Left colon (tissue), 2 donors: ENCODE measurements at places on chromosomes 1 and 21.

GRCh38 chr1:149845416-149845815 is 54.0 kb upstream of the BOLA1 start:
- DNase-seq: no peak

DNA sequence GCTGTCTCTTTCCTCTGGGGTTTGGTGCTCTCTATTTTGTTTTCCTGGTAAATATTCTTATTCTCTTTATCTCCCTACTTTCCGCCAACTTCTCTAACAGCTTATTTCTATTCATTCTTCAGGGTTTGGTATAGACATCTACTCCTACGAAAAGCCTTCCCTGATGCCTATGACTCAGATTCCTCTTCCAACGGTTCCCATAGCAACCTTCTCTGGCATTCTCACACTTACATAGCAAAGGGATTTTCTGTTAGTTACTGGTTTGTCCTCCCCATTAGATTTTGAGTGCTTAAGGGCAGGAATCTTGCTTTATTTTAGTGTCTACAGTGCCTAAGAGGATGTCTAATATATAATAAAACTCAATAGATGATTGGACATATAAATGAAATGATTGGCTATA is 407.6 kb upstream of the DEPDC1 start:
- DNase-seq: no peak

DNA sequence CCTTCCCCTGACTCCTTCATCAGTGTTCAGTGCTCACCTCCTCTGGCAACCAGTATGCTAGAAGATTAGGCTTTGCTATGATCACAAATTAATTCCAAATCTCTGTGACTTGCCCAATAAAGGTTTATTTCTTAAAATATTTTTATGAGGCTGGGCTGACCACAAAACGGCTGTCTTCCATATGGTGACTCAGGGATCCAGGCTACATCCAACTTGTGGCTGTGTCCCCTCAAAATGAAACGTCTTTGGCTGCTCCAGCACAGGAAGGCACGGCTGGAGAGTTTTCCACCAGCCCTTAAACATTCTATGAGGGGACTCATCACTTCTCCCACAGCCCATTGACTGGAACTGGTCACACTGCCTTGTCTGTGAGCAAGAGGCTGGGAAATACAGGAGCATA is 131.5 kb downstream of the HUNK start:
- DNase-seq: no peak

DNA sequence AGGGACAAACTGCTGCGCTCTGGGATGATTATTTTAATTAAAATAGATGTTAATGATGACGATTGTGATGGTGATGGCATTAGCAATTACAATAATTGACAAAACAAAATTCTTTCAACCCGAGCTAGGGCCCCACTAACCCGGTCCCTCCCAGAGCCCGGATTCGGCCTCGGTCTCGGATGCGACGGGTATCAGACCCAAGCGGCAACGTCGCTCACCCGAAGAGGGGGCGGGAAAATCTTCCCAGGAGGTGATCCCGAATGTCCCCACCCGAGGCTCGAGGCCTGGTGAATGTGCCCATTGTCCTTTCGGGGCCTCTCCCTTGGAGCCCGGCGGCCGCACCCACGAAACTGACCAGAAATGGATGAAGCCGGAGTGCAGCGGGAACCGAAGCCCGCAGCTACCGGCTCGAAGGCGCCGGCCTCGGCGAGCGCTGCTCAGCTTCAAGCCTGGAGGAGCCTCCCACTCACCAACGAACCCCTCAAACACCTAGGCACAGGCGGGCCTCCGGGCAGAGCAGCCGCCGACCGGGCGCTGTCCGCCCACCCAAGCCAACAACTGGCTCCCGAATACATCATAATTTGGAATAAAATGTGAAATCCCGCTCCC is 1.2 kb downstream of the TAL1 start:
- DNase-seq: peak; percentile 14

- peak; percentile 59 for DNase-seq
Measured at GRCh38 chr1:109620401-109620791, 759 bp downstream of the AMPD2 start.

DNA sequence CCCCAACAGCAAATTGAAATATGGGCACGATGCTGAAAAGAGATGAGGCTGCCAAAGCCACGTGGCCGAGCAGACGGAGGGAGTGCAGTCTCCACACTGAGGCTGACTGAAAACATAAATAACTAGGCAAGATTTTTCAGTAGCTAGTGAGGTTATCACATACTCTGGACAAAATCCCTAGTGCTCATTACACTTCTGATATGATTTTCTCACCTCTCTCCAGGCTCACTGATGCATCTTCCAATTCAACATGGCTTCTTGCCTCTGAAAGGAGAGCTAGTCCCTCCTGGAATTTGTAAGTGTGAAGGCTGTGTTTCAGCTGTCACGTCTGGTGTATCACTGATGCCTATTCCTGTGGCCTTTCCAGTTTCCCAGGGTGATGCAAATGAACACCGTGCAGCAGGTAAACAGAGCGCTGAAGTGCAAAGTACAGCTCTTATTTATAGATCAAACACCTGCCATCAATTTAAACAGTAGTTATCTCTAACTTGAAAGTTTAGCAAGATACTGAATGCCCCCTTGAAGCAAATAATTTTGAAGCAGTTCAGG is 656.1 kb downstream of the KIF26B start:
- no peak for DNase-seq

DNA sequence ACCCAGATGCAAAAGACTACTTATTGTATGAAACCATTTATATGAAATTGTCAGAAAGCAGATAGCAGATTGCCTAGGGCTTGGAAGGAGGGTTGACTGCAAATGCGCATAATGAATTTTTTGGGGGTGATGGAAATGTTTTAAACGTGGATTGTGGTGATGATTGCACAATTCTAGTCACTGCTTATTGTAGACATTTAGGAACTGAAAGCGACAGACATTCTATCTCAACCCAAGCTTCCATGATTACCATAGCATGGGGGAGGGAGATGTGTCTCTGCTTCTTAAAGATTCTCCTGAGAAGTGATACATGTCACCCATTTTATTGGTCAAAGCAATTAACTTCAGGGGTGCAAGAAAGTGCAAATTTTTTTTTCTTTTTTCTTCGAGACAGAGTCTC is 2.8 kb upstream of the MTF2 start:
- no peak for DNase-seq

DNA sequence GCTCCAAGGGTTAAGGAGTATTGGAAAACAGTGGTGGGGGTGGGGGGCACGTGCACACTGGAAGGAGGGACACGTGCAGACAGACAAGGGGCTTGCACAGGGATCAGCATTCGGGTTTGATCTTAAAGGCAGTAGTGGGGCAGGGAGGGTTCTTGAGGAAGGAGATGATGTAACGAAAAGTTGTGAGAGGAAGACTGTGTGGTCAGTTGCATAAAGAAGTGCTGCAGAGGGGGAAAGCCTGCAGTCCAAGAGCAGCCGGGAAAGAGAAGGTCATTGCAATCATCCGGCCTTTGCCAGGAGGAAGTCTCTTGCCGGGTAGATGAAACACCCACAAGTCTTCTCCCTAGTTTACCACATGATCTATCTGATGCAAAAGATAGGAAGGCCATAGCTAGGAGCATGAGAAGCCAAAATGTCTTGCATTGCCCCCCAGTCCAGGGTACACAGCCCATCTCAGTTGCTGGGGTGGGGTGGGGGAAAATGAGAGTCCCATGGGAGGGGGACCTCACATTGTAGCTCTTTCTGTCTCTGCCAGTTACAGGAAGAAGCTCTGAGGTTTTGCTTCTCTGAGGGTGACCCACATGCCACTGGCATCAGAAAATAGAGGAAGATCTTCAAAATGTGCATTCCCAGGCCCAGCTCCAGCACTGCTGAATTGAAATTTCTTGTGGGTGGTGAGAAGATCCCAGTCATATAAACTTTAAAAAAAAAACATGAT is 202.5 kb upstream of the RAB4A start:
- no peak for DNase-seq

DNA sequence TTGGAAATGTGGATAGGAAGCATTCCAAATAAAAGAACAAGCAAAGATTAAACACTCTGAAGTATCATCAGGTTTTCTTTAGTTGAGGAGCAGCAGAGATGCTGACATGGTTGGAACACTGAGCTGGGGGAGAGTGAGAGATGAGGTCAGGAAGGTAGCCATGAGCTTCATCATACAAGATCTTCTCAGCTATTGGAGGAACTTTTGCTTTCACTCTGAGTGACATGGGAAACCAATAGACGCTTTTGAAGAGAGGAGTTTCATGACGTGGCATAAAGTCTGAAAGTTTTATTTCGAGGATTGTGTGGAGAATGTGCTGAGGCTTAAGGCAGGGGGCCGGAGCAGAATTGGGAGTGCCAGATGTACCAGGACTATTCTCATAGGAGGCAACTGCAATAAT is 616.2 kb upstream of the CAMK1G start:
- DNase-seq: no peak

- no peak for DNase-seq
Measured at GRCh38 chr1:156961709-156962108, 41.3 kb downstream of the LRRC71 start.

GRCh38 chr1:183568176-183569021 is 21.9 kb downstream of the NCF2 start:
- no peak for DNase-seq

DNA sequence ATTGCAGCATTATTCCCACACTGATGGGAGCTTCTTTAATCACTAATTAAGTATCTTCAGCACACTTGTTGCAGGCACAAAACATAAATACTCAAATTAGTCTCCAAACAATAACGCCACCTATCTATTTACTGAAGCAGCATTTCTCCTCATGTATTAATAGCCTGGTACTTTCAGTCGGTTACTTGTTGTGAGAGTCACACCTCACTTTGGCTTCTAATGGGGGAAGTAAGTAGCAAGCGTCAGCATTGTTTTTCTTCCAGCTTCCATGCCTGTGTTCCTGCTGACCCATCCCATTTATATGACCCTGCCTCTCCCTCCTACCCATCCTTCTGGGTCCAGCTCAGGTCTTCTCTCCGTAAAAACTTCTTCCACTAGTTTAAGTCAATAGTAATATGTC is 31.9 kb upstream of the DENND1B start:
- no peak for DNase-seq

- DNase-seq: no peak
Measured at GRCh38 chr1:235516862-235517446, 12.7 kb upstream of the B3GALNT2 start.

DNA sequence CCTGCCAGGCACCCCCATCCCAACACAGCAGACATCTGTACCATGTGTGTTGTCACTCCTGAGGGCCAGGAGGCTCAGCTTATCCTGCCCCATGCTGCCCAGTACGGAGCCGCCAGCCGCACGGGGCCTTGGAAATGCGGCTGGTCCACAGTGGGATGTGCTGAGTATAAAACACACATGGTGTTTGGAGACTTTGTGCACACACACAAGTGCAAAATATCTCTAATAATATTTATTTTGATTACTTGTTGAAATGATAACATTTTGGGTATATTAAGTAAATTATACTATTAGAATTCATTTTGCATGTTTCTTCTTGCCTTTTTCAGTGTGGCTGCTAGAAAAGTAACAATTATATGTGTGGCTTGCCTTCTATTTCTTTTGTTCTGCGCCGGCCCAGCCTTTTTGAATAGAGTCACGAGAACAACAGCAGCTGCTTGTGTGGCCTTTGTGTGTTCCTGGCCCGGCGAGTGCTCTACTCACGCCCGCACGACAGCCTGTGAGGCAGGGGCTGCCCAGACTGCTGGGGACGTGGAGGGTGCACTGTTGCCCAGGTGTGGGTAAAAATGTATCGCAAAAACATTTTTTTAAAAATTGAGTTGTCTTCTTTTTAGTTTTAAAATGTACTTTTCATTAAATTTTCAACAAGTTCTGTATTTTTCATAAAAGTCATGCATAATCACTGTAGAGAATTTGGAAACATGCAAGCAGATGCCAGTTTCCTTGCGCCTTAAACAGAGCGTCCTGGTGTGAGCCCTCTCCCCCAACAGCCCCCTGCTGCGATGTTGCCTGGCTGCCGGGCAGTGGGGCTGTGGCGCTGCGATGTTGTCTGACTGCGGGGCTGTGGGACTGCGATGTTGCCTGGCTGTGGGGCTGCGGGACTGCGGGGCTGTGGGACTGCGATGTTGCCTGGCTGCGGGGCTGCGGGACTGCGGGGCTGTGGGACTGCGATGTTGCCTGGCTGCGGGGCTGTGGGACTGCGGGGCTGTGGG is 35.5 kb downstream of the COQ8A start:
- DNase-seq: no peak

DNA sequence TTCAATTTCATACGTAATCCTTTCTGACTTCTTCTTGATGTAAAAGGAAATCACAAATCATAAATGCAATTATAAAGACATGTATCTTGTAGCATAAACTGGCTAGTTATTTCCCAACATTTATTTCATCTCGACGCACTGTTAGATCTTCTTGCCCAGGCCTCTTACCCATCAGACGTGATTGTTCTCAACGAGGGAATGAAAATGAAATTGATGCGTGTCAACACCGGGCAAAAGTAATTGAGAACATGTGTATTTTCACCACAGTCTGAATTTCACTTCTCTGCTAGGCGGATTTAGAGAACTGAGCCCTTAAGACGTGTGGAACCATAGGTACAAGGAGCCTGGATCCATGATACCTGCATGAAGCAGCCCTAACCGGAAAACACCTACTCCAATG is 519.7 kb downstream of the KCNT2 start:
- DNase-seq: no peak
